ENCODE measurements at places on chromosomes 3 and 15.

- no peak for ATAC-seq
Observed at GRCh38 chr3:67198374-67198773, 200.3 kb downstream of the KBTBD8 start.

DNA sequence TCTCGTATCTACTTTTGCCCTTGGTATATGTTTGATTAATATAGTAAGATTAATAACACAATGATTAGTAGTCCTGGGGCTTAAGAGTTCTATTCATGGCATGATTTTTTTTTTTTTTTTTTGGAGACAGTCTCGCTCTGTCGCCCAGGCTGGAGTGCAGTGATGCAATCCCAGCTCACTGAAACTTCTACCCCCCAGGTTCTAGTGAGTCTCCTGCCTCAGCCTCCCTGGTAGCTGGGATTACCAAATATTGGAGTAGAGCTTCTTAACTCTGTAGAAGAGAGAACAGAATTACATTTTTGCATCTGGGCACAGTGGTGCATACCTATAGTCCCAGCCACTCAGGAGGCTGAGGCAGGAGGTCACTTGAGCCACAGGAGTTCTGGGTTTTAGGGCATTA is 58.9 kb downstream of the RAB7A start:
- no peak for ATAC-seq

DNA sequence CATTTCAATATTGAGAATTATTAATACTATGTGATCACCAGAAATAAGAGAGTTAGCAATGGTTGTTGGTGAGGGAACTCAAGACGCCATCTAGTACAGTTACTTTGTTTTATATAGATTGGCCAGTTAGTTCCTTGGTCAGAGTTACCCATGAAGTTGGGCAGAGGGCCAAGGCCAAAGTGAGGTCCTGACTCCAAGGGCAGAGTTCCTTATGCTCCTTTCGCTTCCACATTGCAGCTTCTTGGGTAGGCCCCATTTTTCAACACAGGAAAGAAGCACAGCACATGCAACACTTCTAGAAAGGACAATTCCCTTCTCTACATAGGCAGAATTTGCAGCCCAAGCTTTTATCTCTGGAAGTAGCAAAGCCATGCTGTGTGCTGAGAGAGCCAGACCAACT is 178.6 kb downstream of the KCNAB1 start:
- no peak for ATAC-seq

GRCh38 chr3:176208283-176208682 is 989.0 kb downstream of the TBL1XR1 start:
- ATAC-seq: no peak

DNA sequence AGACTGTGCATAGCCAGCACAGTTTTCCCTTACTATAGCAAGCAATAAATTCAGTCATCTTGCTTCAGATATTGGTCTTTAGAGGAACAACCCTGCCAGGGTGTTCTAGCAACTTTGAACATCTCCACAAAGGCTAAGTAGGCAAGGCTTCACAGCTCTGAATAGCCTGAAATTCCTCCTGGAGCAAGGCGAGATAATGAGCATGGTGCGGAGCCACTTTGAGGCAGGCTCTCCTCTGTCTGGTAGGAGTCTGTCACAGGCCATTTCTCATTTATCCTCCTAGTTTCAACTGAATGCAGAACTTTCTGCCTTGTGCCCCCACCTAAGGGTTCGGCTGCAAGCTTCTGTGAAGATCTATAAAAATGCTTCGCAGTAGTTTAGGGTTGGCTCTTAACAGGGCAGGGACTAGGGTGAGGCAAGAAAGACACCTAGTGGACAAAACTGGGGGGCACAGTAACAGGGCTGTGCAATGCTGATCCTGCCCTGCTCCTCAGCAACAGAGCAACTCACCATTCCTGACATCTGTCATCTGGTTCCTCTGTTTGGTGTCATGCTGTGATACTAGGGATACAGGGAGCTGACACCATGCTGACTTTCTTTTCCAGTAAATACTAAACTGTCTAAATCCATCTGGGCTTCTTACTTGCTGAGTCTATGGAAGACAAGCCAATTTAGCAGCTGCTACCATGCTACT is 16.6 kb upstream of the EHHADH start:
- ATAC-seq: peak; percentile 100

DNA sequence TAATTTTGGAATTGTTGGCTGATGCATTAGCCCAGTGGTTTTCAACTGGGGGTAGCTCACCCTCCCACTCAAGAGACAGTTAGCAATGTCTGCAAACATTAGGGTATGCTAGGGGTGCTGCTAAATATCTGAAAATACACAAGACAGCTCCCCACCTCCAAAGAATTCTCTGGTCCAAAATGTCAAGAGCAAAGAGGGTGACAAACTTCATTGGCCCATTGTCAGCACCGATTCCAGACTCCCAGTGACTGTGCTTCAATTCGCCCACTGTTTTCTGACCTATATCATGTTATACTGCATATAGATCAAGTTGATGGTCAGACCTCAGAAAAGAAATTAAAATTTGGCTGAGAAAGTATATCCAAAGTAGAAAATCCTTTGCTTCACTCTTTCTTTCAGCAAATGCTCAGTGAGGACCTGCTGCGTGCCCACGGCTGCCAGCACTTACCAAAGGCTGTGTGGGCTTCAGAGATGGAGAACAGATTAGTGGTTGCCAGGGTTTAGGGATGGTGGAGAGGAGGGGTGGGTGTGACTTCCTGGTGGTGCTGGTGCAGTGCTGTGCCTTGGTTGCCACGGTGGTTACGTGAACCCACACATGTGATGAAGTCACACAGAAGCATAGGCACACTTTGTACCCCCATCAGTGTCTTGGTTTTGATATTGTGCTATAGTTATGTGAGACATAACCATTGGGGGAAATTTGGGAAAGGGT is 204.0 kb downstream of the PLCL2 start:
- ATAC-seq: no peak

- no peak for ATAC-seq
Observed at GRCh38 chr3:189118896-189119295, 52.9 kb upstream of the TPRG1 start.

- no peak for ATAC-seq
Observed at GRCh38 chr3:3005146-3005744, 104.9 kb downstream of the IL5RA start.

- no peak for ATAC-seq
Observed at GRCh38 chr15:99057020-99057419, 47.9 kb upstream of the SYNM start.

DNA sequence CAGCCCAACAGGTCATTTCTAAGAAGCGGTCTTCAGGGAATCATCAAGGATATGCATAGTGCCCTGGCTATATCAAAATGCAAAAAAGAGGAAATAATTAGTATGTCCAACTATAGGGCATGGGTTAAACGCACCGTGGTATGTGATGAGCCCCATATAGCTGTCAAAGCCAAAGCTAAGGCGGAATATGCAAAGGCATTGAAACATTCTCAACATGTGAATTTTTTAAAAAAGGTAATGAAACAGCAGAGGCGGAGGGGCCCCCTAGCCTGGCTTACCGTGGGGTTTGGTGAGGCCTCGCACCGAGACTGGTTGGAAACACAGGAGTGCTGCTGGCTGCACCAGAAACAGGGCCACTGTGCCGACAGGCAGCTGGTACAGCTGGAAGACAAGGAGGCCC is 23.2 kb downstream of the PLXND1 start:
- ATAC-seq: no peak

DNA sequence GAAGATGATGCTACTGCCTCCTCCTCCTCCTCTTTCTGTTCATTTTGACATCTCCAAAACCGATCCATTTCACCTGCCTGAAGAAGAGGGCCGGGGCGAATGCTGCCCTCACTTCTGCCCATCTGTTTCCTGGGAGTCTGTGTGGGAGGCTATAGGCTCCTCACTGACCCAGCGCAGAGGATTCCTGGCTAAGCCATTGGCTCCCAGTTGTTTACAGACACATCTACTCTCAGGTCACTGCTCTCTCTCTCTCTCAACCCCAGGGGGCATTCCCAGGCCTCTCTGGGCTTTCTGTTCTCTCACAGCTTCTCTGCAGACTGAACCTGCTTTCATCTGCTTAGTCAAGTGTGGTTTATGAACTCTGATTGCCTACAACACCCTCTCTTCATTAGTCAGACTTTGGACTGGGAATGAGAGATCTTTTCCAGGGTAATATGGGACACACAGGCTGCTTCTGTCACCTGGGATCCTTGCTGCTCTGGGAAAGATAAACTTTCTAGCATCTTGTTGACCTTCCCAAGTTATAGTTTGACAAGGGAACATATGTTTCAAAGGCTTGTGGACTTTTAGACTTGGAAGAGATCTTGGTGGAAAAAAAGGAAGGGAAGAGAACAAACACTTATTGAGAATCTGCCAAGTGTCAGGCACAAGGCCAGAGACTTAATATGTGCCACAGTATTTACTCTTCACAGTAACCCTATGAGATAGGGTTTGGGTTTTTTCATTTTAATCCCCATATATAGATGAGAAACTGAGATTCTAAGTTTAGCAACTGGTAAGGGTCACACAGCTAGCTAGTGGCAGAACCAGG is 30.2 kb upstream of the USP3 start:
- peak; percentile 46 for ATAC-seq

GRCh38 chr3:130679218-130679617 is 67.4 kb downstream of the PIK3R4 start:
- ATAC-seq: no peak

GRCh38 chr3:52194485-52195290 is 3.3 kb upstream of the ALAS1 start:
- peak; percentile 47 for ATAC-seq

- ATAC-seq: no peak
Observed at GRCh38 chr3:32120471-32120870, 14.1 kb downstream of the GPD1L start.

DNA sequence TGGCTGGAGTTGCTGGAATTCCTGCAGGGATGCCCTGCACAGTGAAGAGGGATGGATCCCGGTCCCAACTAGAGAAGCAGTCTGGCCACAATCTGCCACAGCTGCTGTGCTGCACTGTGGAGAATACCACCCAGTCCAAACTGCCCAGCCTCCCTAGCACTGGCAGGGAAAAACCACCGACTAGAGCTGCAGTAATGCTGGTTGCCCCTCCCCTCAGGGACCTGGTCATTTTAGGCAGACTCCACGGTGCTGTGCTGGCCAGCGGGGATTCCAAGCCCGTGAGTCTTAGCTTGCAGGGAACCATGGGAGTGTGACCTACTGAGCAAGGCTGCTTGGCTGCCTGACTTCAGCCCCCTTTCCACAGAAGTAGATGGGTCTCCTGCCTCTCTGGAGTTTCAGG is 478.0 kb upstream of the ATP11B start:
- ATAC-seq: no peak

DNA sequence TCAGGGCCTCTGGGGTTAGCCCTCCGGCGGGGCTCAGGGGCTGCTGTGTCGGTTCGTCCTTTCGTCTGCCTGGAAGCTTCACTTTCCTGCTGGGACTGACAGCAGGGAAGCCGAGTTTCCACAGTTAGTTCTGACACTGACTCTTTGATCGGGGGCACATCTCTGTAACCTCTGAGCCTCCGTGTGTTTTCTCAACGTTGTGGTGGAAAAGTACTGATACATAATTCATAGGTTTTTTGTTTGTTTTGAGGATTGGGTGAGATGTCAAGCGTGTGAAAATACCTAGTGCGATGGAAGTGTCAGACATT is 481 bp downstream of the AP4E1 start:
- peak; percentile 45 for ATAC-seq

- peak; percentile 71 for ATAC-seq
Observed at GRCh38 chr3:126355777-126356372, 1.3 kb downstream of the KLF15 start.

- ATAC-seq: no peak
Observed at GRCh38 chr15:48307586-48307985, 23.6 kb upstream of the DUT start.

DNA sequence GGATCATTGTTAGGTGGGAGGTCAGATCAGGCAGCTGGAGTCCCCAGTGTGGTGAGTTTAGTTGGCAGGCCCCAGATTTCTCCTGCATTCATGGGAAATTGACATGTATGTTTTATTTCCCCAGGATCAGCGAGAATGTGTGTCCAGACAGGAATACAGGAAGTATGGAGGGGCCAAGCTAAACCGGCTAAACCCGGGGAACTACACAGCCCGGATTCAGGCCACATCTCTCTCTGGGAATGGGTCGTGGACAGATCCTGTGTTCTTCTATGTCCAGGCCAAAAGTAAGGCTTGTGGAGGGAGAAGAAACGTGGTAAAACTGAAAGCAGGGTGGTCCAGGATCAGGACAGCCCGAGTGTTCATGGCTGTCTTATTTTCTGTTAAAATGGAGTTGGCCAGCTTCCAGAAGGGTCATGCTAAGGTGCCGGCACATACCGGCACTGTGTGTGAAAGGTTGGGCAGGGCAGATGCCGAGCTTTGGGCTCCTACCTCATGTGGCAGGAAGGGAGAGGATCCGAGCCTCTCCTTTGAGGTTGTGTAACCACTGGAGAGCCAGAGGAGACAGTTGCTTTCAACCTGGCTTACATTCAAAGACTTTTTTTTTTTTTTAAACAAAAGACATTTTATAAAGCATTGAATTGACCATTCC is 83.1 kb downstream of the PGPEP1L start:
- no peak for ATAC-seq

GRCh38 chr15:99565049-99565298 is 810 bp upstream of the MEF2A start:
- ATAC-seq: no peak

- no peak for ATAC-seq
Observed at GRCh38 chr3:64536166-64536565, 151.6 kb downstream of the ADAMTS9 start.

DNA sequence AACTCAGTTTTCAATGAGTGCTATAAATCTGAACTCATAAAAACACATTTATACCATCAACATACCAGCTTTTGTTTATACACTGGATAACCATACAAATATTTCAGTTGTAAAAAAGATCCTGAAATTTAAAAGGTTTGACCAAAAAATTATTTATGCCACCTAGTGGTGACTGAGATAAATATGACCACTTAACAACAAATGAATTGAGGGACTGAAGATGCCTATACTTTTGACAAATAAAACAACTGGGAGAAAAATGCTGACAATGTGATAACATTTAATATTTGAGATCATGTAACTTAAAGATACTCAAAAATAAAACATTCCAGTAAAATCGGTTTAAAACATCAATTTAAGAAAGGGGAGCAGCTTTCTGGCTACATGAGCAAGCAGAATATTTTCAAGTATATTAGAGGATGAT is 30.4 kb downstream of the ATG3 start:
- ATAC-seq: peak; percentile 48

DNA sequence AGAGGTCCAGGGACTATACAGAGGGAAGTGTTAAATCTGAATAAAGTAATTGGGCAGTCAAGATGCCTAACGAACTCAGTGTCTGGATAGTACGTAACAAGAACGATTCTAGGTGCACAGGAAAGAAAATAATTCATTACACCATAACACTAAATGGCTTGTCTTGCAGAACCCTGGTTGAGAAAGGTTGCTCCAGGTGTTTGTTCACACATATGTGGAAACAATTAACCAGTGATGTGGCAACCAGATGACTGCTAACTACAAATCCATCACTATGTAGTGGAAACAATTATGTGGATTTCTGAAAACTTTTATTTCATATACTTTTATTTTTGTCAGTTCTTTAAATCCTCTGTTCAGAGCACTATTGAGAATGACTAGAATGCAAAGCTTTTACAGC is 10.4 kb upstream of the HDC start:
- ATAC-seq: no peak

- ATAC-seq: no peak
Observed at GRCh38 chr3:25724948-25725645, 58.1 kb downstream of the NGLY1 start.

- ATAC-seq: no peak
Observed at GRCh38 chr3:102000620-102001209, 151.4 kb downstream of the NFKBIZ start.
